D341Med (cell line): ENCODE measurements at places on chromosomes 16 and 17.

DNA sequence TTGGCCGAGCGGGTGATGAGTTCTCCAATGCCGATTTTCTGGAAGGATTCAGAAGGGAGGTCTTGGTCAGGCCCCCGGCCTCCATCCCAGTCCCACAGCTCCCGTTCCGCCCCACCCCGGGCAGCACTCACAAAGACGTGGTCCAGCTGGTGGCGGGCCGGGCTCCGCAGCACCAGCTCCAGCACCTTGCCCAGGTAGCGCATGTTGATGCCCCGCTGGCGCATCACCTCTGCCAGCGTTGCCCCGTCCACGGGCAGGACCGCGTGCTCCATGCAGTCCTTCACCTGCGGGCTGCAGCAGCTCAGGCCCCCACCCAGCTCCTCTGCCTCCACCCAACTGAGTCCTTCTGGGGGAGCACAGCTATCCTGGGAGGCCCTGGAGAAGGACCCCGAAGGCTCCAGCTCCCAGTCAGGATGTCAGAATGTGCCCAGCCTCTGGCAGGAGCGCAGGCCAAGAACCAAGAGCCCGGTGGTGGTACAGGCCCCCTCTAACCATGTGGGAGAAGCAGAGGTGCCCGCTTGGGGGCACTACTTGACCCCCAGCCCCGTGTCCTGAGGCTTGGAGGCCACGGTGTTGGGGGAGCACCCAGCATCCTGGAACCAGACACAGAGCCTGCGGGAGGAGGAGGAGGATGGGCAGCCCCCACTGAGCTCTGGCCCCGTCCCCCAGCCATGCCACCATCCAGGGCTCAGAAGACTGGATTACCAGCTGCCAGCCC, 16.2 kb downstream of the CLUH start:
- DNase-seq = peak; percentile 15

DNA sequence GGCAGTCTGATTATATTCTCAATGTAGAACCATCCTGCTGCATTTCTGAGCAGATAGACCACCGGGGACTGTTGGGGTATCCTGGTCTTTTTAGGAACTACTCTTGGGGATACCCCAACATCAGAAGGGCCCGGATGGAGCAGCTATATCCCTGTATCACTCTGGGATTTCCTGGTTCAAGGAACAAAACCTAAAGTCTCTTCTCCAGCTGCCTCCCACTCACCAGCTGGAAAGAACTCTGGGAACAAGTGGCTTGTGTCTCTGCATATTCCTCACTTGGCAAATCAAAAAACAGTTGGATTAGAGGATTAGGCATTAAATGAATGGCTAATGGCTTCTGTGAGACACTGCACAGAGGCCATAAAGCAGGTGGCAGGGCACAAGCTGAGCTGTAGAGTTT, 62.3 kb upstream of the HS3ST2 start:
- peak; percentile 48 for DNase-seq

- DNase-seq = no peak
Observed at GRCh38 chr16:26772503-26772902, 294.2 kb upstream of the C16orf82 start.

DNA sequence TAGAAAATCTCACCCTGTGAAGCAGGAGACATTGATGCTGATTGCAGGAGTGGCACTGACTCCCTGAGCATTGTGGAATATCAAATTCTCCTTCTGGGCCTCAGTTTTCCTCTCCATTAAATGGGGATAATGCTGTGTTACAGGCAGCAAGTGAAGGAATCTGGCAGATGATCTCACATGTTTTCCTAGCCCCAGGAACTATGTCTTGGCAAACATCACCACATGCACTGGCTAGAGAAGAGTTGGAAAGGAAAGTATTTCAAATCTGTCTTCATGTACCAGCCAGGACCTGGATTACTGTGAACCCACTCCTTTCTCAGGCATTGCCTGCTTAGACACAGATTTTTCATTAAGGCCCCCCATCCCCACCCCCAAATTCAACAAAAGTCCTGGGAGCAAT, 13.6 kb upstream of the CCL8 start:
- DNase-seq = no peak

GRCh38 chr16:77679391-77679790, 42.9 kb upstream of the NUDT7 start:
- DNase-seq = no peak

- DNase-seq = no peak
Observed at GRCh38 chr17:76994237-76994637, 126.0 kb downstream of the MGAT5B start.

GRCh38 chr17:45093444-45094110, 32.5 kb downstream of the NMT1 start:
- DNase-seq = no peak

- DNase-seq = no peak
Observed at GRCh38 chr16:19223235-19224170, 55.5 kb downstream of the SYT17 start.

- peak; percentile 56 for DNase-seq
Observed at GRCh38 chr17:55496094-55496881, 15.0 kb downstream of the SMIM36 start.

GRCh38 chr17:42985225-42985624, 4.9 kb downstream of the RUNDC1 start:
- no peak for DNase-seq

DNA sequence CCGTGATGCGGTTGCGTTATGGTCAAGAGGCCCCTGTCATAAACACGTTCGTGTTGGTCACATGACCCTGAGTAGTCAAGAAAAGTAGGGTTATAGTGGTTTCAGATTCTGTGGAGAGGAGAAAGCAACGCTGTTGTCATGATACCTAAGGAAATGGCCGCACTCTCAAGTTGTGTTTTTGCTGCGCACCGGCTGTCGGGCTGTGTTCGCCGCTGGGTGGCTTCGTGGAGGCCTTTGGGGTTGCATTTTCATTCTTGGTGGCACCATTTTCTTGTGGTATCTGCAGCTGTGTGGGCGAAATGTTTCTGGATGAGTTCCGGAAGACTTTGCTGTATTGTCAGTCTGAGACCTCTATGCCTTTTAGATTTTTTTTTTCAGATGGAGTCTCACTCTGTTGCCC, 35.0 kb downstream of the DEF8 start:
- DNase-seq = no peak

DNA sequence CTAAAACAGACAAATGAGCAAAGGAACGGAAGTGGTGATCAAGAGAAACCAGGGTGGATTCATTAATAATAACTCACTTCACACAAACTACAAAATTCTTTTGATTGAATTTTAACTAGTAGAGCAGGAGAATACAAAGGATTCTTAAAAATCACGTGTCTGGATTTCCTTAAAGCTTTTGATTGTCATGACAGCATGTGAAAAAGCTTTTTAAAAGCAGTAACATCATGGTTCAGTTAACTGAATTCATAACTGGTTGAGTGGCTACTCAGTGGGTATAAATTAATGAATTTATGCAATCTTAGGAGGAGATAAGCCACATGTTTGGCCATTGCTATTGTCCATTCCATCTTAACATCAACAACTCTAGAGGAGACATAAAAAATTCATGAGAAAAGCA, 333.2 kb downstream of the SLC39A11 start:
- DNase-seq = no peak

GRCh38 chr16:14572535-14572934, 57.5 kb downstream of the PARN start:
- no peak for DNase-seq

- DNase-seq = no peak
Observed at GRCh38 chr17:76353004-76353598, 615 bp downstream of the PRPSAP1 start.

GRCh38 chr17:28725660-28726225, 290 bp downstream of the TLCD1 start:
- DNase-seq = peak; percentile 83

DNA sequence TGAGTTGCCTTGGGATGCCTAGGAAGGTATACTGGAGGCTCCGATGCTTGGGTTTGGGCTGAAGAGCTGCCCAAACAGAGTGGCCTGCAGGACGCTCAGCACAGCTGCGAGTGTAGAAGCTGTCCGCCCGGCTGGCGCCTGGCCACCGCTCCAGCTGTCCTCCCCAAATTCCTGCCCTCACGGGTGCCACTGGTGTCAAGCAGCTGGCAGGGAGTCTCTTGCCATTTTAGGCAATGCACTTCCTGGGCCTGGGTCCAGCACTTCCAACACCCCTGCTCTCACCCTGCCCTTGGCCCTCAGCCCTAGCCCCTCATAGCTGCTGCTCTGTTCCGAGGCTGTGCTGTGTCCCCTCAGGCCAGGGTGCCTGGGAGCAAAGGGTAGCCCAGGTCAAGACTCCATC, 5.2 kb upstream of the PKMYT1 start:
- no peak for DNase-seq

- DNase-seq = no peak
Observed at GRCh38 chr17:63740464-63741142, 996 bp downstream of the STRADA start.

DNA sequence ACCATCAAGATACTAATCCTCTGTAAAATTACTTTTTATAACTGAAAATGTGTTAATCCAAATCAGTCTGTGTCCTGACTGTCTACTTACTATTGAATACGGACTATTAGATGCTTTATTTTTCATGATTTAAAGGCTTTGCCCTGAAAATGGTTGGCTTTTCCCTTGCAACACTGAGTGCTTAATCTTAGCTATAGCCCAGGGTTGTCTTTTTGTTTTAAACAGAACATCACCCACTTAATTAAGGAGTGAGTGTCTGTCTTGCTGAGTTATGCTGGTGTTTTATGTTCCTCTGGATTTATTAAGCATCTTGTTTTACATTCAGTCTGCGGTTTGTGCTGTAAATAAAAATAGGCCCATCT, 11.0 kb downstream of the FTO start:
- no peak for DNase-seq

DNA sequence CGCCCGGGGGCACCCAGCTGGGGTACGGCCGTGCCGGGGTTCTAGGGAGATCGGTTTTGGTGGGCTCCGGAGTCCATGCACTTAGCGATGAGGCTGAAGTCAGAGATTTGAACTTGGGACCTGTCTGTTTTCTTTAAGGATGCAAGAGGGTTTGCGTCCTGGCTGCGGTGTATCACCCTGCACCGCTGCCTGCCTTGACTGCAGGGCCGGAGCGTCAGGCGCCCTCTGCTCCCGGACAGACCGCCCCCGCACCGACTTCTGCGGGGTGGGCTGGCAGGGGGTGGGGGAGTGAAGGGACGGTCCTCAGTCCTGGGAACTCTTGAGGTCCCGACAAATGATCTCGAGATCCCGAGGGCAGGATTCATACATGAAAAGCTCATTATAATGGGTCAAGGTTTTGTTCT, 701 bp downstream of the PDP2 start:
- no peak for DNase-seq

DNA sequence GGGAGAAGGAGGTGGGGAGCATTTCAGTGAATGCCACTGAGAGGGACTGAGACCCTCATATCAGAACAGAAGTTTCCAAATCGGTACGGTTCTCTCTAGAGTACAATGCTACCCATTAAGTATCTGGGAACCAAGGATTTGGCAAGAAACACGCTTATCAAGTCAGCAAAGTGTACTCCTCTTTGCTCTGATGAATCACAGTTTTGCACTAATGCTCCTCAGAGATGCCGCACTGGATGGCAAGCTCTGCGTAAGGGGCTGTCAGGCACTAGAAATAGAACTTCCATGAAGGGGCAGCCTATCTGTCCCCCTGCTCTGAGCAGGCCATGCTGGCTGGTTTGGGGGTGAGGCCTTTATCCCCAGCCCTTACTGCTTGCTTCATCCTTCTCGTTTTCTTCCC, 4.8 kb upstream of the ABCC12 start:
- DNase-seq = no peak

- peak; percentile 87 for DNase-seq
Observed at GRCh38 chr17:8152112-8152775, at the start of gene PER1. Gene PER1 (minus strand): TSS chr17:8152404. CDS start chr17:8150706, 1,698 bp downstream.
